ENCODE measurements at places on chromosomes 6 and 20. TPM values are rescaled to one million over a fixed set of nuclear protein-coding genes. Genes with fewer than 3 reads are reported as not detected.

Gene EPPIN
- not detected for total RNA-seq

Gene LY6G6D
- not detected for total RNA-seq

Gene APOM
- total RNA-seq = 3.6 TPM

Gene KIF25
- total RNA-seq = 0.15 TPM

Gene SCRT2
- total RNA-seq = not detected

Gene LRRC1
- 6.4 TPM for total RNA-seq

Gene GTPBP2
- total RNA-seq = 50.6 TPM

Gene C4A
- total RNA-seq = 2.7 TPM

Gene HDGFL1
- not detected for total RNA-seq

Gene DDX39B
- 551 TPM for total RNA-seq

Gene TGM3
- not detected for total RNA-seq

Gene DLK2
- 1.0 TPM for total RNA-seq

Gene MUC21
- total RNA-seq = not detected

Gene ENPP4
- 0.59 TPM for total RNA-seq

Gene SLC17A2
- total RNA-seq = not detected

Gene TOP1
- 15.0 TPM for total RNA-seq

Gene ACTL10
- total RNA-seq = 2.0 TPM

Gene PGC
- not detected for total RNA-seq

Gene F13A1
- total RNA-seq = not detected

Gene ADGB
- not detected for total RNA-seq

Gene BTN1A1
- total RNA-seq = not detected

Gene TMC2
- not detected for total RNA-seq

Gene CRISP2
- total RNA-seq = not detected

Data from bronchus fibroblast of lung (primary cell).